ENCODE measurements at places on chromosomes 3 and 15. TPM values are rescaled to one million over a fixed set of nuclear protein-coding genes. Genes with fewer than 3 reads are reported as not detected.

GRCh38 chr3:87167628-87168456 lies 59.3 kb upstream of the CHMP2B start:
- peak; percentile 10 for DNase-seq

DNA sequence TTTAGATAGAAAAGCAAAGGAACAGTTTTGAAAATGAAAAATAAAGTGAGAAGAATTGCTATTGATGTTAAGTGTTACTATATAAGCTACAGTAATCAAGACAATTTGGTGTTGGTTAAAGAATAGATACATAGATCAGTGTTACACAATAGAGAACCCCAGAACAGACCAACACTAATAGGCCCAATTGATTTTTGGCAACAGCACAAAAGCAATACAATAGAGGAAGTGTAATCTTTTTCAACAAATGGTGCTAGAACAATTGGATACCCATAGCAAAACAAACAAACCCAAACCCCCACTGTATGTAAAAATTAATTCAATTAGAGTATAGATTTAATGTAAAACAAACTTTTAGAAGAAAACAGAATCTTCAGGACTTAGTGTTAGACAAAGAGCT lies 61.8 kb downstream of the ATP11B start:
- no peak for DNase-seq

GRCh38 chr15:34188711-34189110 lies 21.2 kb downstream of the KATNBL1 start:
- no peak for DNase-seq

- no peak for DNase-seq
Measured at GRCh38 chr3:101638261-101638745, 38.6 kb downstream of the ZBTB11 start.

- no peak for DNase-seq
Measured at GRCh38 chr15:48001393-48002039, 119.3 kb upstream of the SLC24A5 start.

DNA sequence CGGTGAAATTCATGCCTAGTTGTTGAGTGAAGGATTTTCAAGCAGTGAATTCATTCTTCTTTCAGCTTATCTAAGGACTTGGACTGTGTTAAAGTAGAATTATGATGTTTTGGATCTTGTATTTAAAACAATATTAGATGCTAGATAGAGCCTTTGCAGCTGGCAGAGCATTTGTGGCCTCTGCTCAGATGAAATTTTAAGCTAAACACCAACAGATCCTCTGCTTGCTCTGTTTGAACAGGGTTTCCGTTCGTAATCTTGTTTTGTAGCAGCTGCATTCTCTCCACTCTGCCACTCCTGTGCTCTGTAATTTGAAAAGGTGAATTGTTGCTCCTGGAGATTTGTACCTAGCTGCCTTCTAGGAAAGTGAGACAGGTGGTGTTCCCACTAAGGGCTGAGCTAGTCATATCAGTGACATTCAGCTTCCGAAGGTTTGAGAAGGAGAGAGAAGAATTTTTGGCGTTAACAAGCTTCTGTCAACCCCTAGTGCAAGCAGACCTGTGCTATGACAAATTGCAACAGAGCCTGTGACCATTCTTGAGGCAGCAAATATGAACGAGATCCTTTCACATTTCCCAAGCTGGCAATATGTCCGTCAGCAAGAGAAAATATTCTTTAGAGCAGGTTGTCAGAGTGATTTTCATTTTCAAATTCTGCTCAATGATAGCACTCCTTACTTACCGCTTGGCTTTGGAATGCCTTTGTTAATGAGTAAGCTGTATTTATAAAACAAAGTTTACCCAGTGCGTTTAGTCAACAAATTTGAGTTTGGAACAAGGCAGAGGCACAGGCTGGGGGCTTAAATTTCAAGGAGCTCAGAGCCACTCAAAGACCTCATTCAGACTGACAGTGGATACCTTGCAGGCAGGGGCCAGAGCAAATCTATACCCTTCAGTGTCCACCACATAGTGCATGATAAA lies 5.3 kb downstream of the CHST2 start:
- DNase-seq = no peak

DNA sequence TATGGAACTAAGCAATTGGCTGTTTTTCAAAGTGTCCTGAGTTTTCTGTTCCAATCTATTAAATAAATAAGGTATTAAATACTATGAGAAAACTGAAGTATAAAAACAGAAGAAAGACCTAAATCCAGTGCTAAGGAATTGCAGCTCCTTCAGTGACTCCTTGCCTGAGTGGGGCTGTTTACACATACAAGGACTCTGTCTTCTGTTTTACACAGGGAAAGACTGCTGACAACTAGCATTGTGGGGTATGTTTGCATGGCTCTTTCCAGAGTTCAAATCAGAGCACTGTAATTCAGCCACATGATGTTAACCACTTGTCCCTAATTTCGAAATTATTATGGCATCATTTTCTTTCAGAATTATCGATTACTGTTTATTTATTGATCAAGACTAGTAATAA lies 31.3 kb upstream of the MEIS2 start:
- DNase-seq = no peak

DNA sequence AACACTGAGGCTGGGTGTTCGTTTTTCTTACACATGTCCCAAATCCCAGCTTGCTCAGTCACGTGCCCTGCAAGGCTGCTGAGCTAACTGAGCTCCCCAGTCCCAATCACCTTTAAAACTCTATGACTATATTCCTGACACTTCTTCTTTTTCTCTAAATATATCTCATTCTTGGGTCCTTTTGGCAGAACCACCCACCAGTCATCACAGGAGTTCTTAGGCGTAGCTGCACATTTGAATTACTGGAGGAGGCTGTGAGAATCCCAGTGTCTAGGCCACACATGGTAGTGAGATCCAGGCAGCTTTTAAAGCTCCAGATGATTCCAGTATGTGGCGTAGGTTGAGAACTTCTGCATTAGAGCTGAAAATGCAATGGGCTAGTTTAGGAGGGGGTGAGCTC lies 66.3 kb downstream of the ST8SIA2 start:
- peak; percentile 30 for DNase-seq

DNA sequence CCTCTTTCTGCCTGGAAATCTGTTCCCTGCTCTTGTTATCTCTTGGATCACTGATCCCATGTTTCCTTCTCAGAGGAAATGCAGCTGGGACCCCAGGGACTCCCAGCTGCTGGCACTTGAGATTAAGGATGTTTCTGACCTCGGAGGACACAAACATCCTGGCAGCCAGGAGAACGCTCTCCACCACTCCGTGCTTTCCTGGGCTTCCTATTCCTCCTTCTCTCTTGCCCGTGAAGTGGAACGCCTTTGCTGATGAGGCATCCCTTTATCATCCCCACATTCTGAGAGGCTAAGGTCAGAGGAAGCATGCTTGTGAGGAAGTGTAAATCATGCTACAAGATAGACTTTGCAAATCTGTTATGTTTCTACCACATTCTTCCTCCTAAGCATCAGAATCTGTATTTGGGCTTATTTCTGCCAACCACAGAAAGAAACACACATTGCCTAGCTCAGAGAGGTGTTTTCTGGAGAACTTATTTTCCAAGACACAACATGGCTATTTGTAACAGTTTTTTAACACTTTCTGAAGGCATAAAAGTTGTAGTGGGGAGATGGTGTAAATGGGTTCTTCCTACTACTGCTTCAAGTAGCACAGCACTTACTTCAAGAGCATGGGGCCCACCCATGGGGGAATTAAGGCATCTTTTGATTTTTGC lies 25.6 kb upstream of the LDHAL6B start:
- DNase-seq = no peak

DNA sequence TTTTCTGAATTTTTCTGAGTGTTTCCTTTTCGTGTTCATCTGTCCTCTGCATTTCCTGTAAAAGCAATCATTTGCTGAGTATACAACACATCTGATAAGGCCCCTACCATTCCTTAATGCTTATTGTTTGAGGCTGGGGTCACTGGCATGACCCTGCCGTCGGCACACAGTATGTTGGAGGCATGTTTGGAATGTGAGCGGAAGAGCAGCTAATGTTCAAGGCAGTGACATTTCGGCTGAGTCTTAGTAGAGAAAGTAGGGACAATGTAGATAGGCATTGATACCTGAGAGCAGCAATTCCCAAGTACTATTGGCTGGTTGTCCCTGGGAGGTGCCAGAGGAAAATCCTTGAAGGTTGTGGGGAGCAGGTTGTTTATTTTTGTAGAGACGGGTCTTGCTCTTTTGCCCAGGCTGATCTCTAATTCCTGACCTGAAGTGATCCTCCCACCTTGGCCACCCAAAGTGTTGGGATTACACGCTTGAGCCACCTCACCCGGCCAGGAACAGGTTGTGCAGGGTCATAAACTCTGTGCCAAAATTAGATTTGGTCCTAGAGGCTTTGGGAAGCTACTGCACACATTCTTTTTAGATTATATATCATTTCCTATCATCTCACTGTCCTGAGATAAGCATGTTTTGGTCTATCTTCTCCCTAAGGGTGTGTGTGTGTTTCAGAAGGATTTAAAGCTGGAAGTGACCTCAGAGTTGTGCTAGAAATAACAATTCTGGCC lies 13.5 kb downstream of the PTPN23 start:
- DNase-seq = no peak

DNA sequence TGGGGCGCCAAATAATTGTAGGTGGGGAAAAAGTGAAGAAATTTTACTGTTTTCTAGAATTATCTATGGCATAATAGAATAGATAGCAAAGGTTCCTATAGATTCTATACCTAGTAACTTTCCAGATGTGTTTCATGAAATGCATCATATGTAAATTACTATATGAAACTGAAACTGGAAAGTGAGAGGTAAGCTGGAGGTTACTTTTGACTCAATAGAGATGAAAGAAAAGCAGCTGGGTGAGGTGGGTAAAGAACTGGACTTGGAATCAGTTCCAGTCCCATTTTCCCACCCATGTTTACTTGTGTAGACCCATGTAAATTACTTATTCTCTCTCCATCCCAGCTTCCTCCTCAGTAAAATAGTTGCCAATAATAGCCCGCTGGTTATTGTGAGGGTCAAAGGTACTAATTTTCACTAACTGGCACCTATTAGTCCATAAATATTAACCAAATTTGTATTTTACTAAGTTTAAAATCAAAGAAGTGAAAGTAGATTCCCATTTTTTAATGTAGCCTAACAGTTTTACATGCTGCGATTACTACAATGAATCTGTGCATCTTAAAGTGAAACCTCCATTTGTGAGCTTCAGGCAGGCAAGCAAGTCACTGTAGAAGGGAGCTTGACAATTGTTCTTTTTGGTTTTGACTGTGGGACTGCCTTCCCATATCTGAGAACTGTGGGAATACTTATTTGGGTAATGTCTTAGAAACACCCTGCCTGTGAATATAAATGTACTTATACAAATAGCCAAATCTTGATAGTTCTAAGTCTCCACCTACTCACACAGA lies 312.1 kb downstream of the SLC9A9 start:
- no peak for DNase-seq

DNA sequence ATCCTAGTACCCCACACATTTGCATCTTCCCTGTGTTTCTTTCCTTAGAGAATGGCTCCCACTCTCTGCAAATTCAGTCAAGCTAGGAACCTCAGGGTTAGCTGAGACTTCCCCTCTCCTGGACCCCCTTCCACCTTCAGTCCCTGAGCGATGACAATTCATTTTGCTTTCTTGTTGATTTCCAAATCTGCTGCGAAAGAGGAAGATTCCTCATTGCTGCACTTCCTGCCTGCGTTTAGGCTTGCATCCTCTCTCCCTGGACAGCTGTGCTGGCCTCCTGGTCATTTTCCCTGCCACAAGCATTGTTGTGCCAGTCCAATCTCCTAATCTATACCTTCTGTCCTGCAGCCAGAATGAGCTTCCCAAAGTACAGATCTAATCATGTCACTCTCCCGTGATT lies 12.3 kb upstream of the DGKG start:
- no peak for DNase-seq

The IRAK2 gene
- total RNA-seq = 3.3 TPM

The SOX2 gene
- 70.1 TPM for total RNA-seq

The IL5RA gene
- under 0.01 TPM for total RNA-seq

All from frontal cortex (tissue), 4 donors.